ENCODE measurements at places on chromosomes 2 and 18.

GRCh38 chr2:235472443-235472842, 21.4 kb upstream of the AGAP1 start:
- DNase-seq = no peak

GRCh38 chr2:129319422-129319717, 660.1 kb upstream of the RAB6C start:
- no peak for DNase-seq

DNA sequence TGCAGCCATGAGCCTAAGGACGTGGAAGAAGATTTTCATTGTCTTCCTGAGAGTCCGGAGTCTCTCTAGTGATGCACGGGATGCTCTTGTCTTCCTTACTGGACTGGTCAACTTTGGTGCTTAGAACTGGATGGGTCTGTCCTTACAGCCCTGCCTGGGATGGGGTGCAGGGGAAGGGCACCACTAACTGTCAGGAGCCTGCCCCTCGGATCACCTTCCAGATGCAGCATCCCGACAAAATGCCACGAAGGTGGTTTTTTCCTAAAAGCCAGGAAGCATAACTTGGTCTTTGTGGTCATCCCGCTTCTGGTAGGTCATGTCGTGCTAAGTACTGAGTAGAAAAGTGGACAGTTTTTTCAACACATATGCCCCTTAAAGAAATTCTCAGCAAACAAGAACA, 207.4 kb upstream of the TWIST2 start:
- DNase-seq = no peak

DNA sequence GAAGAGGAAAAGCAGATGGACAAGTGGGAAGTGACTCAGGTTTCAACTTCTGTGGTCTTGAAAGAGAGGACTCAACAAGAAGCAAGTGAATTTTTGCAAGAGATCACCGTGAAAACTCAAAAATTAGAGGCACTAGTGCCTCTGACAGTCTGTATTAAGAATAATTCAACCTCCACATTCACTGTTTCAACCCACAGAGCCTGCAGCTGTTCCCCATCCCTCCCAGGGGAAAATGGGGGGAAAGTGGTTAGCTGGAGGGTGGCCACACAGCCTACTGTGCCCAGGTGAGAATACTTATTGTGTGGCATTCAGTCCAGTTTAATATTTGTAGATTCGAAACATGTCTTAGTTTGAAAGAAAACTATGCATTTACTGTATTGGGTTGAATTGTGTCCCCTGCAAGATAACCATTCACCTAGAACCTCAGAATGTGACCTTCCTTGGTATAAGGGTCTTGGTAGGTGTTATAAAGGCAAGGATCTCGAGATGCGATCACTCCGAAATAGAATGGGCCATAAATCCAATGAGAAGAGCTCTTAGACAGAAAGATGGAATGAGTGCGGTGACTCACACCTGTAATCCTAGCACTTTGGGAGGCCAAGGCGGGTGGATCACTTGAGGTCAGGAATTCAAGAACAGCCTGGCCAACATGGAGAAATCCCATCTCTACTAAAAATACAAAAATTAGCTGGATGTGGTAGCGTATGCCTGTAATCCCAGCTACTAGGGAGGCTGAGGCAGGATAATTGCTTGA, 94.3 kb downstream of the IRS1 start:
- no peak for DNase-seq

DNA sequence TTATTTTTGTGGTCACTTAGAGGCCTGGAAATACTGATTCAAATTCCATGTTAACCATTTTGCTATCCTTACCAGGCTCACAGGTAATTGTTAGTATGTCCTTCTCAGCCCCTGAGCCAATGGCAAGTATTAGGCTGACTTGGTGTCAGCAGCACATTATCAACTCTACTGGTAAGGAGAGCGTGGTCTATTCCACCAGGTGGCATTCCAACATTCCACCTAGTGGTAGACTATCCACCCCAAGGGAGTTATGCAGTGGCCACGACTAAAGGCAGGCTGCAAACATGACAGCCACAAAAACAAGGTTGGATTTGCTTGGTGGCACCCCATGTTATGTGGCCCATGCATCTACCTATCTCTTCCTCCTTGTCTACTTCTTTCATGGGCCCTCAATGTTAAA, 31.8 kb upstream of the GCC2 start:
- no peak for DNase-seq

- no peak for DNase-seq
Measured at GRCh38 chr18:66393463-66393862, 210.4 kb downstream of the CDH19 start.

- no peak for DNase-seq
Measured at GRCh38 chr2:69151931-69152330, 139.0 kb downstream of the ANTXR1 start.
